ENCODE measurements at places on chromosomes 13 and 19.

GRCh38 chr19:8004723-8005513, 523 bp downstream of the ELAVL1 start:
- DNase-seq: no peak

DNA sequence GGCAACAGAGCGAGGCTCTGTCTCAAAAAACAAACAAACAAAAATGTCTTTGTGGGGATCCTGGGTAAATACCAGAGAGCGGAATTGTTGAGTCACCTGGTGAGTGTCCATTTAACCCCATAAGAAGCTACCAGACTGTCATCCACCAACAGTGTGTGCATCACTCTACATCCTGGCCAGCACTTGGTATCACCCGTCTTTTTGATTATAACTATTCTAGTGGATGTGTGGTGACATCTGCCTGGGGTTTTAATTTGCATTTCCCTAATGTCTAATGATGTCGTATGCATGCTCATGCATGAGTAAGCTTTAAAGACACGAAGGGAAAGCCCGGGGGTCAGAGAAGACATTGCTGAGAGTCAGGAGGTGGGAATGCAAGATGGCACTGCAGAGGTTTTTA, 126.7 kb upstream of the MRI1 start:
- no peak for DNase-seq

DNA sequence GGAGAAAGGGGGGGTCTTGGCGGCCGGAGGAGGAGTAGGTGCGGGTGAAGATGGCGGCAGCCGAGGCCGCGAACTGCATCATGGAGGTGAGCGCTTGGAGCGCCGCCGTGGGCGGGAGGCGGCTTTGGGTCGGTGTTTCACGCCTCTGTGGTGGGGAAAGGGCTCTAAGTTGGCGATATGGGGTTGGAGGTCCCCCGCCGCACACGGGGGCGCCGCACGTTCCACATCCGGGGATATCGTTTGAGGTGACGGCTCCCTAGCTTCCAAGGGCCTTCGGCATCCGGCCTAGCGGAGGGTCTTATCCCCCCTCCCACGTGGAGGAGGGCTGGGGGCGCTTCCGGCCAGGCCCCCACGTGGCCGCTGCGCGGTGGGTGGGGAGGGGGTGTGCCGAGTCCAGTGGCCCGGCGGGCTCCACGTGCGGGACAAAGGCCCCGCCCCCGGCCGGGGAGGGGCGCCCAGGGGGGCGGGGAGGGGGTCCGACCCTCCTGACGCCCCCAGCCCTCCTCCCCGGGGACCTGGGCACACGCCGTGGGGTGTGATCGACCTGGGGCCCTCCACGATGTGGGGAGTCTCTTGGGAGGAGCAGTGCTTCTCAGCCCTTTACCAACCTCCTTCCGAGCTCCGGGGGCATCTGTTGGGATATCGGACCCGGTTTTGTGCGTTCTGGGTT, at the start of gene PRMT1:
PRMT1 (plus strand) TSS at position 41 of the 670 bp plus-strand sequence; CDS start at position 51, 10 bp downstream.
- no peak for DNase-seq

- DNase-seq: no peak
Observed at GRCh38 chr19:35098413-35099049, 17.1 kb upstream of the FXYD3 start.

DNA sequence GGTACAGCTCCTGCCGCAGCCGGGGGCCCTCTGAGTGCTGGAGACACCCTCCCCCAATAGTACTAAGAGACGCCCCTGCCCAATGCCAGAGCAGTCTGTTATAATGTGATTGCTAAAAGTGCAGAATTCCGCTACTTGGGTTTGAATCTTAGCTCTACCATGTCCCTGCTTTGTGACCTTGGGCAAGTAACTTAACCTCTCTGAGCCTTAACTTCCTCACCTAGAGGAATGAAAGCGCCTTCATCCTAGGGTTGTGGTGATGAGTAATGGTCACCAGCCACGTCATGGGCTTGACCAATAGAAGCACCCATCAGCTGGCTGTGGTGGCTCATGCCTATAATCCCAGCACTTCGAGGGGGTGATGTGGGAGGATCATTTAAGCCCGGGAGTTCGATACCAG, 6.5 kb downstream of the PLEKHG2 start:
- no peak for DNase-seq

DNA sequence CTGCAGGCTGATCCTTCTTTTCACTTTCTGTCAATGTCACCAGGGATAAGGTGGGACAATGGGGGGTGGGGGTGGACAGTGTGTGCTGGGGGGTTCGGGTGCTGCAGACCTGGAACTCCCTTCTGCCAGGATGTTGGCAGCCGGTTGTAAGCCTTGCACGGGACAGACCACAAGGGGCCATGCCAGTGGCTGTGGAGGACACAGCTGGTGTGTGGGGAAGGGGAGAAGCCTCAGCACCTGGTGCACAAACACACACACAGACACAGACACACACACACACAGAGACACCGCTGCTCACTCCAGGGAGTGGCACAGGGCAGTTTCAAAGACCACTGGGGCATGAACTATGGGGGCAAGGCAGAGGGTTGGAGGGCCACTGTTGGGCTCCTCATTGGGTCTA, 3.6 kb downstream of the F2RL3 start:
- no peak for DNase-seq

DNA sequence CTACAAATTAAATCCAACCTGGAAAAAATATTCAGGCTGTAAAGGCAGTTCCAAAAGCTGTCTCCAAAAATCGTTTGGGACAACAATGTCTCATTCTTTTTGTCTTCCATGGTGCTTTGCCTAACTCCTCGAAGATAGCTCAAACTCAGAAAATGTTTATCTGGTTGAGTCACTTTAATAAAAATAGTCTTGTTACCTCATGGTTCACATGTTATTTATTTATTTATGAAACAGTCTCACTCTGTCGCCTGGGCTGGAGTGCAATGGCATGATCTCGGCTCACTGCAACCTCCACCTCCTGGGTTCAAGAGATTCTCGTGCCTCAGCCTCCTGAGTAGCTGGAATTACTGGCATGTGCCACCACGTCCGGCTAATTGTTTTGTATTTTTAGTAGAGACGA, 4.9 kb upstream of the BRD4 start:
- DNase-seq: no peak

DNA sequence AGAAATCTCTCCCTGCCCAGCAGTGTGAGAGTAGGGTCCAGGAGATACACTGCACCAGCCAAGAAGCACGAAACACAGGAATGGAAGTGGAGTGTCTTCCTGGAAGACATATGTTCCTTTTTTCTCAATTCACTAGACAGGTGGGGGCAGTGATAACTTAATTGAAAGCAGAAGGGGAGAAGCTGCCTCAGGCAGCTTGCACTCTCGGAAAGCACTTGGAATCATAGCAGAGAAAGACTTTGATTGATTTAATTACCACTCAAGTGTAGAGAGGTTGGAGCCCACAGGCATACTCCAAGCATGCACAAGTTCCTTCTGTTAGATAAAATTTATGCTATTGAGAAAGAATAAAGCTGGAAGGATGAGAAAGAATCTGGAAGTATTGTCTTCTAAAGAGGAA, 249.4 kb downstream of the SLITRK6 start:
- no peak for DNase-seq

- DNase-seq: no peak
Observed at GRCh38 chr13:82370316-82370715, 1512.0 kb downstream of the SLITRK1 start.

- DNase-seq: peak; percentile 57
Observed at GRCh38 chr13:98761126-98761985, 8.9 kb upstream of the SLC15A1 start.

DNA sequence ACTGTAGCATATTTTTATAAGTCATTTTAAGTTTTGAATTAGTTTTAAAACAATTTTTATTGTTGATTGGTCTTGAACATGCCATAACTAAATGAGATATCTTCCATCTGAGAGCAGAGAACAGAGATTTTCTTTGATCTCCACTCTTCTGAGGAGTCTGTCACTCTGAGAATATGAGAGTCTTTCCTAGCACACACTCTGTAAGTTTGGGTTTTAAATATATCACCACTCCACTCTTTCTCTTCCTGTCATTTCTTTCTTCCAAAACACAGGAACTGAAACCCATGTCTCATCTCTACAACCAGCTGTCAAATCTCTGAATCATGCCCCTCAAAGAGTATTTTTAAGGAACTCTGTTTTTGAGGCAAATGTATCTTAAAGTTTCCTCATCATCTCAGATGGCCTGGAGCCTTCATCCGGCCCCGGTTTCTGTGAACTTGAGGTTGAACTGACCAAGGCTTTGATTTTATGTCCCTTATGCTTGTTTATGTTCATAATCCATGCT, 698.2 kb upstream of the SGCG start:
- no peak for DNase-seq

GRCh38 chr13:38008636-38009035, 139.1 kb upstream of the TRPC4 start:
- DNase-seq: no peak

- no peak for DNase-seq
Observed at GRCh38 chr13:69970520-69970919, 137.1 kb upstream of the ATXN8OS start.

GRCh38 chr13:40590112-40590862, 76.2 kb downstream of the FOXO1 start:
- DNase-seq: no peak

DNA sequence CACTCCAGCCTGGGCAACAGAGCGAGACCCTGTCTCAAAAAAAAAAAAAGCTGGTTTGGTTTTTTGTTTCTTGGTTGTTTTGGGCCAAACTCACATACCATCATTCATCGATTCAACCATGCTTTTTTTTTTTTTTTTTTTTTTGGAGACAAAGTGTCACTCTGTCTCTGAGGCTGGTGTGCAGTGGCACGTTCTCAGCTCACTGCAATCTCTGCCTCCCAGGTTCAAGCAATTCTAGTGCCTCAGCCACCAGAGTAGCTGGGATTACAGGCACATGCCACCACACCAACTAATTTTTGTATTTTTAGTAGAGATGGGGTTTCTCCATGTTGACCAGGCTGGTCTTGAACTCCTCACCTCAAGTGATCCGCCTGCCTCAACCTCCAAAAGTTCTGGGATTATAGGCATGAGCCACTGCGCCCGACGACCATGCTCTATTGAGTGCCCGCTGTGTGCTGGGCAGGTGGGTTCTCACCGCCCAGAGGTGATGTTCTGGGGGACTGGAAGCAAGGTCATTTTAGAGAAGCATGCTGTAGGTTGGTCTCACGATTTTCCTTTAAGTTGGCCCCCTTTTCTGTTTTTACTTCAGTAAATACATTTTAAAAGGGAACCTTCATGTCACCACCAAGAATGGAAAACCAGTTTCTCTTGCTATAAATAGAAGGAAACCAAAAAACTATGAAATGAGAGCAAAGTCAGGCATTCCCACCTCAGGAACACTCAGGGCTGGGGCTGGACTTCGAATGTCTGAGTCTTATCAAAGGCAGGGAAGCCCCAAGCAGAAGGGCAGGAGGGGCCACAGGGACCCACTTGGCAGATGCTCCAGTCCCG, 8.3 kb upstream of the JUND start:
- DNase-seq: no peak

- peak; percentile 20 for DNase-seq
Observed at GRCh38 chr19:49114630-49115363, 627 bp downstream of the LIN7B start.

DNA sequence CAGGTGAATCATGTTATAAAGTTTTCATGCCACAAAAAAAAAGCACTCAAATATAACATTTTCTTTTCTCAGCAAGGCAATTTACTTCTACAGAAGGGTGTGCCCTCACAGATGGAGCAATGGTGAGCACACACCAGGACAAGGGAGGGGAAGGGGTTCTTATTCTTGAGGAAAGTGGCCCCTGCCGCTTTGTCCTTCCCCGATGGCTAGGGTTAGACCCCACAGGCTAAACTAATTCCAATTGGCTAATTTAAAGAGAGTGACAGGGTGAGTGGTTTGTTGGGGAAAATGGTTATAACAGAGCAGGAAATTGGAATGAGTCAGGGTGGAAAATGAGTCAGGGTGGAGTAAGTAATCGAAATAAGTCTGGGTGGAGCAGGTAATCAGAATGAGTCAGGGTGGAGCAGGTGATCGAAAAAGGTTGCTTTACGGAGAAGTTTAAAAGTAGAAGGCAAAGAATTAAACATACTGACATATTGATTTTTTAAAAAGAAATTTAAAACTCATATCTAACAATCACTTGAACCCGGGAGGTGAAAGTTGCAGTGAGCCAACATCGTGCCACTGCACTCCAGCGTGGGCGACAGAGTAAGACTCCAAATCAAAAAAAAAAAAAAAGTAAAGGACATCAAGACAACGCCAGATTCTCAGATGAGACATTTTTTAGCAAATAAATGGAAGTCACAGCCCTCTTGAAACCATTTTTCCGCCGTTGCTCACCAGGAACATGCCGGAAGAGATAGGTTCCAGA, 813 bp downstream of the ZNF562 start:
- no peak for DNase-seq

DNA sequence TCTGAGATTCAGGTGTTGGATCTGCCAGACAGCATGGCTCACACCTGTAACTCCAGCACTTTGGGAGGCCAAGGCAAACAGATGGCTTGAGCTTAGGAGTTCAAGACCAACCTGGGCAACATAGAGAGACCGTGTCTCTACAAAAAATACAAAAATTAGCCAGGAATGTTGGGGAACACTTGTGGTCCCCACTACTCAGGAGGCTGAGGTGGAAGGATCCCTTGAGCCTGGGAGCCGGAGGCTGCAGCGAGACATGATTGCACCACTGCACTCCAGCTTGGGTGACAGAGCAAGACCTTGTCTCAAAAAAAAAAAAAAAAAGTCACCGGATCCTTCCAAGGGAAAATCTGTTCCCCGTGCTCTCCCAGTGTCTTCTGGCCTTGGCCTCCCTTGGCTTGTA, 109.2 kb downstream of the IRS2 start:
- no peak for DNase-seq

DNA sequence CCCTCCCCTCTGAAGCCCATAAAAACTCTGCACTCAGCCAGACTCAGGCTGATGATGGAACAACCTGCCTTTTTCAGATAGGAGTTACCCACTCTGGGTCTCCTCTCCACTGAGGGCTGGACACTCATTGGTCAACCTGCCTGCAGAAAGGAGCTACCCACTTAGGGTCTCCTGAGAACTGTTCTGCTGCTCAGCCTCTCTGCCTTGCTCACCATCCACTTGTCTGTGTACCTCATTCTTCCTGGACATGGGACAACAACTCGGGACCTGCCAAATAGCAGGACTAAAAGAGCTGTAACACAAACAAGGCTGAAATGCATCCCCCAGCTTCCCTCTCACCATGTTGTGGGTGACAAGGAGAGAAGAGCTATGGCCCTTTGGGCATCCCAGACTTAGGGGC, 18.4 kb upstream of the RCBTB2 start:
- no peak for DNase-seq

GRCh38 chr13:48817166-48817802, 158.4 kb upstream of the FNDC3A start:
- no peak for DNase-seq
